Hindlimb muscle (tissue), 1 donor: ENCODE measurements at places on chromosomes 2 and 18. TPM values are rescaled to one million over a fixed set of nuclear protein-coding genes. Genes with fewer than 3 reads are reported as not detected.

ELOA2 gene
- polyA plus RNA-seq, result not detected

DNA sequence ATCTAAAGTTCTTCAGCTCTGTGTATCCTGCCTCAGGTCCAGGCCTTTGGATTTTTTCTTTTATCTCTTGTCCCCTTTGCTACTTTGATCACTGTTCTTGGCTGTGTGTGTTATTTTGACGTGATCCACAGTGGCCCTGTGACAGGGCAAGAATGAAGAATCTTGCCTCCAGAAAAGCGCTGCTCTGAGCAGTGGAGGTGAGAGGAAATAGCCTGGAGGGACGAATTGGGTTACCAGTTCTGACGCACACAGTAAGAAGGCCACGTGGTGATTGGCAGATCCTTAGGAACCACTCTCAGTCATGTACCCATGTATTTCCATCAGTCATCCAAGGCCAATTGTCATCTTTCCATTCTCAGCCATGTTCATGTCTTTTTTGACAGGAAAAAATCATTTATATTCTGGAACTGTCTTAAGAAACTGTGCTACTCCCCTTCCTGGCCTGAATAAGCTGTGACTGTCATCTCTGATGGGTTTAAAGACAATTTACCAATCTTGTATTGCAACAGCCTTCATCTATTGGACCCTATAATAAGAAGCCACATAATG is 47.6 kb downstream of the MAPK4 start:
- no peak for DNase-seq

REG1B gene
- polyA plus RNA-seq, result not detected

GRCh38 chr2:226121046-226121738 is 678.4 kb downstream of the IRS1 start:
- DNase-seq, result peak; percentile 54

- DNase-seq, result no peak
Measured at GRCh38 chr2:132038179-132038882, 123.4 kb downstream of the ANKRD30BL start.

DNA sequence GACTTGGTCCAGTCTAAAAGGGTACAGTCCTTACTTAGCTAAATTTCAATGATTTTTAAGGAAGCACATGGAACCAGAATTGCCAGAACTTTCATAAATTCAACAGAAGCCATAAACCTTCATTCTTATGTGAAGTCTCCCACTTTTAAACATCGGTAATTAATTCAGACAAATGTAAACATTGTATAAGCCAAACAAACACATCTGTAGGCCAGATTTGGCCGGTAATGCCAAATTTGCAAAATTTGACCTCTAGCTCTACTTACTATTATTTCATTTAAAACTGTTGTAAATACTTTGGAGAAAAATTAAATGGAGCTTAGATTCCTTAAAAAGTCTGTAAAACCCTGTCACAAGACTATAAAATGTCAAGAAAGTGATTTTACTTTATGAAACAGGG is 83.2 kb upstream of the GALNT5 start:
- no peak for DNase-seq

ATOH8 gene
- polyA plus RNA-seq, result 25.6 TPM

DNA sequence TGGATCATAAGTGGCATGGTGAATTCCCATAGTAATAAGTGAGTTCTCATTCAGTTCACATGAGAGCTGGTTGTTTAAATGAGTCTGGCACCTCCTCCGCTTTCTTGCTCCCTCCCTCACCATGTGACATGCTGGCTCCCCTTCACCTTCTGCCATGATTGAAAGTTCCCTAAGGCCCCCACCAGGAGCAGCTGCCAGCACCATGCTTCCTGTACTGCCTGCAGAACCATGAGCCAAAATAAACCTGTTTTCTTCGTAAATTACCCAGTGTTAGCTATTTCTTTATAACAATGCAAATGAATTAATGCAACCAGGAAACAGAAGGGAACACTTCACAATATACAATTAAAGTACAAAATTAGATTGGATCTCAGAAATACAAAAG is 257.0 kb downstream of the MREG start:
- no peak for DNase-seq

DNA sequence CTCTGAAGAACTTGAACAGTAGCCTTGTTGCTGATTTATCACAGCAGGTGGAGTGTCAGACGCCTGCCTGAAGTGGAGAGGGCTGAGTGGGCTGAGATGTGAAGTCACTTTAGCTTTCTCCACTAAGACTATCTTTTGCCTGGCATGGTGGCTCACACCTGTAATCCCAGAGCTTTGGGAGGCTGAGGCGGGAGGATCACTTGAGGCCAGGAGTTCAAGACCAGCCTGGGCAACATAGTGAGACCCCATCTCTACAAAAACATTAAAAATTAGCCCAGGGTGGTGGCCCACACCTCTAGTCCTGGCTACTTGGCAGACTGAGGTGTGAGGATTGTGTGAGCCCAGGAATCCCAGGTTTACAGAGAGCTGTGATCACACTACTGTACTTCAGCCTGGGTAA is 60.6 kb upstream of the TTC39C start:
- DNase-seq, result no peak

CAB39 gene
- 66.6 TPM for polyA plus RNA-seq

MPHOSPH10 gene
- 27.3 TPM for polyA plus RNA-seq

ANO7 gene
- polyA plus RNA-seq, result 1.1 TPM

DNA sequence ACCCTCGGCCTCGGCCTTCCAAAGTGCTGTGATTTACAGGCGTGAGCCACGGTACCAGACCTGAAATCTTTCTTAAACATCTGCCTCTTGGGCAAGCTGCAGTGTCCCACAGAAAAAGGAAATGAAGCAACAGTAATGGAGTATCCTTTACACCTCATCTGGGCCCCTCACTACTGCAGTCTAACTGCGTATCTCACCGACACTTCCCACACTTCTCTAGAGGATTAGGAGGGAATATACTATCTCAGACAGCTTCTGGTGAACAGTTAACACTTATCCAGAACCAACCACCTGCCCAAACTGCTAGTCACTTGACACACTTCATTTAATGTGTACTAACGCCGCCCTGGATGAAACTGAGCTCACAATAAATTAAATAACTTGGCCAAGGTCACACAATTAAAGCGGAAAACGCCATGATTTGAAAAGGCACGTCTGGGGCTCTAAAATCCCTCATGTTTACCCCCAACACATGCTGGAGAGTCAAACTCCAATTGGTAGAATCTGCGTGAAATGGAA is 993 bp downstream of the COX7A2L start:
- DNase-seq, result peak; percentile 21

GRCh38 chr2:151819920-151820319 is 8.3 kb downstream of the ARL5A start:
- no peak for DNase-seq

DSEL gene
- 9.0 TPM for polyA plus RNA-seq

MEP1B gene
- not detected for polyA plus RNA-seq

- DNase-seq, result no peak
Measured at GRCh38 chr2:101197814-101198213, 46.6 kb upstream of the TBC1D8 start.

ZNF521 gene
- 50.6 TPM for polyA plus RNA-seq

- DNase-seq, result no peak
Measured at GRCh38 chr18:36467614-36468013, 170.1 kb downstream of the FHOD3 start.

TSPYL6 gene
- polyA plus RNA-seq, result not detected

DNA sequence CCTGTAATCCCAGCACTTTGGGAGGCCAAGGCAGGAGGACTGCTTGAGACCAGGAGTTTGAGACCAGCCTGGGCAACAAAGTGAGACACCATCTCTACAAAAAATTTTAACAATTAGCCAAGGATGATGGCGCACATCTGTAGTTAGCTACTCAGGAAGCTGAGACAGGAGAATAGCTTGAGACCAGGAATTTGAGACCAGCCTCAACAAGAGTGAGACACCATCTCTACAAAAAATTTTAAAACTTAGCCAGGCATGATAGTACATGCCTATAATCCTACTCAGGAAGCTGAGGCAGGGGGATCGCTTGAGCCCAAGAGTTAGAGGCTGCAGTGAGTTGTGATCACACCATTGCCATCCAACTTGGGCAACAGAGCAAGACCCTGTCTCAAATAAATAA is 7.0 kb downstream of the MEMO1 start:
- DNase-seq, result no peak

DNA sequence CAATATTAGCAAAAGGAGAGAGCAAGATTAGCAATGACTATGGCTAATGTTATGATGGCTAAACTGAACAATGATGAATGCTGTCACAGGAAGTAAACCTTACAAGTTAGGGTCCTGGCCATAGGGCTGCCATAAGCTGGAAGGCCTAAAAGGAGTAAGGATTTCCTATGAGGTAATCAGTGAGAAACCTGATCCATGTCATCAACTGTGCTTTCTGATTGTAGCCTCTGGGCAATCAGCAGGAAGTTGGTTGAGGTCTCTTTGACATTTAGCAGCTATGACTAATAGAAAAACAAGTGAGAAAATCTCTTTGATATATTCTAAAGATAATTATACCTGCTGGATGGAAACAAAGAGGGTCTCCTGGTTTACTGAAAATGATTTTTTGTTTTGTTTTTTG is 193.0 kb downstream of the RAB3GAP1 start:
- no peak for DNase-seq

GRCh38 chr2:43194121-43194869 is 32.1 kb downstream of the ZFP36L2 start:
- no peak for DNase-seq

DNA sequence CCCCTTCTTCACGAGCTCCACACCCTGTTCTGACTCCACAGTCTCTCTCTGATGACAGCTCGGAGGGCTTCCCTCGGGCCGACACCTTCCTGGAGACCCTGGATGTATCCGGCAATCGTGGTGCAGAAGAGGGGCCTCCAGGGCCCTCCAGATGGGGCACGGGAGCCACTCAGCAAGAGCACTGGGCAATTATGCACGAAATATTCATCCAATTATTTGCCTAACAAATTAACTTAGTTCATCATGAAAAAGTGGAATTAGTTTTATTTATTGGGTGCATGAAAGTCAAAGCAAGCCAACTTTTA is 277.3 kb upstream of the HDAC4 start:
- DNase-seq, result no peak

GRCh38 chr18:48084041-48084757 is 153.7 kb upstream of the SMAD2 start:
- DNase-seq, result no peak

DNA sequence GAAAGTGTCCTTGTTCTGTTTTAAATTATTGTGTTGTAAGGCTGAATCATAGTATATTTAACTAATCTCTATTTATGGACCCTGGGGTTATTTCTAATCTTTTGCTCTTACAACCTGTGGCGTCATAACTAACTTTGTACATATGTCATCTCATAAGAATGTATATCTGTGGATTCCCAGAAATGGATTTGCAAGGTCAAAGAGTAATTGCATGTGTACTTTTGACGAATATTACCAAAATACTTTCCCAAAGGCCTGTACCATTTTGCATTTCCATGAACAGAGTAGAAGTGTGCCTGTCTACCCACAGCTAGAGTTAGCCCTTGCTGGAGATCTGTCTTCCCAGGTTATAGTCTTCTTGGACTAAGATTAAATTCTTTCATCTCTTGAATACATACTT is 42.8 kb downstream of the SEMA4F start:
- no peak for DNase-seq

RAB6C gene
- polyA plus RNA-seq, result 0.48 TPM

SLC40A1 gene
- 42.2 TPM for polyA plus RNA-seq

- peak; percentile 47 for DNase-seq
Measured at GRCh38 chr18:3466045-3466444, 16.1 kb downstream of the TGIF1 start.

CLIP4 gene
- polyA plus RNA-seq, result 16.6 TPM

- DNase-seq, result no peak
Measured at GRCh38 chr2:1147873-1148612, 197.4 kb downstream of the SNTG2 start.

PARD6G gene
- 7.1 TPM for polyA plus RNA-seq

DNA sequence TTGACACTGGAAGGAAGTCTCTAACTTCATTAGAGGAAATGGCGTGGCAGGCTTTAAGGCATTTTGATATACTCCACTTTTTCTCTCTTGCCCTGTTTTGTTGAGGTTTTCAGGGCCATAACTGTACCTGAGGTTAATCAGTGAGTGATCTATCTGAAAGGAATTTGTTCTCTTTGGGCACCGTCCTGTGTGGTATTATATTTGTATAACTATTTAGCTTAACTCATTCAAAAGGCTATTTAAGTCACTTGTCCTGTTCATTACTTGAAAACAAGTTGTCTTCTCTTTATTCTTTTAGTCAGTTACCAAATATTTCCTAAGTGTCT is 180.4 kb downstream of the NEDD4L start:
- DNase-seq, result no peak

DNA sequence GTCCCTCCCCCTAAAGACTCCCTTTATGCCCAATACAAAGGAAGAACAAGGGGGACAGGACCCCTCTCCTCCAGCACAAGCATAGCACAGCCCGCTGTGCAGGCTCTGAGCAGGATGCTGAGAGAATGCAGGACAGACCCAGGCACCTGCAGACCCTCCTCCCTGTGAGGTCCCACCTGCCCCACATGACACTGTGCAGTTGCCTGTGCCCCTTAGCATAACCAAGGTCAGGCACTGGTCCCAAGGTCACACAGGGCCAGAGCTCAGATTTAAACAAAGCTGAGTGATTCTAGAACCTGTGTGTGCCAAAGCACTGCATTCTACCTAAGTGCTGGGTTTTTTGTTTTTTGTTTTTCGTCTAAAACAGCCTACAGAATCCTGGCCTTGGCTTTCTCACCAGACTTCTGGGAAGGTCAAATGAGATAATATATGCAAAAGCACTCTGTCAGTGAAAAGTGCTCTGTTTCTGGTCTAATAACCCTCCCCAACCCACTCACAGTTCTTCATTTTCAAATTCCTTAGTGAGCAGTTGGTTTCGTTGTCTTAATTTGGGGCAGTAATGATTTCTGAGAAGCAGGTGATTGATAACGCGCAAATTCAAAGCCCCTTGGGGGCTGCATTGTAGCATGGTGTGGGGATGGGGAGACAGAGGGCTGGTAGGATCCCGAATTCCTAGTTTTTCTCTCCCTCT is 125.7 kb downstream of the KCTD1 start:
- no peak for DNase-seq

- DNase-seq, result no peak
Measured at GRCh38 chr2:182605166-182605565, 110.9 kb upstream of the DNAJC10 start.

- no peak for DNase-seq
Measured at GRCh38 chr2:195382186-195382585, 274.8 kb upstream of the SLC39A10 start.

CHN1 gene
- 13.2 TPM for polyA plus RNA-seq

DNA sequence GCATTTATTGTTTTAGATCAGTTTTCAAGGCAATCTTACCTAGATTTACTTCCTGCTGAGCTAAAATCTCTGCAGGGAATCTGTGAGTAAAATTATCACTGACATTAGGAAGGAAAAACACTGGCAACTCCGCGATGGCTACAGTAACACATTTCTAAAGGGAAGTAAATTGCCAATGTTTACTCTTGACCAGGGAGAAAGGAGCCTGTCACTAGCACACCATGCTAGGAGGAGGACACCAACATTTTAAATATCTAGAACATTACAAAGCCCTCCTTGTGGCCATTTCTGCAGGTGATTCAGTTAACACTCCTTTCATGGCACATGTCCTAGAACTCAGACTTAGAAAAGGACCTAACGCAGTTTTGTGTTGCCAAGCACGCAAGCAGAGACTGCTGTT is 58.4 kb downstream of the TCF4 start:
- DNase-seq, result no peak

GRCh38 chr2:106030287-106031268 is 163.5 kb downstream of the UXS1 start:
- DNase-seq, result peak; percentile 87

GRCh38 chr2:95387358-95387757 is 15.2 kb upstream of the FAHD2A start:
- no peak for DNase-seq

TPO gene
- polyA plus RNA-seq, result 0.25 TPM

GRCh38 chr2:136209561-136210454 is 91.9 kb upstream of the CXCR4 start:
- DNase-seq, result no peak
